Smooth muscle cell of trachea (primary cell): ENCODE measurements at places on chromosomes 2 and 18. TPM values are rescaled to one million over a fixed set of nuclear protein-coding genes. Genes with fewer than 3 reads are reported as not detected.

Gene SP3
- 108 and 122 TPM in 2 replicates for total RNA-seq

Gene TMEM17
- total RNA-seq = 2.0 and 2.8 TPM in 2 replicates

Gene FNDC4
- total RNA-seq = 21.7 and 34.7 TPM in 2 replicates

Gene GALNT3
- total RNA-seq = 0.33 and 0.58 TPM in 2 replicates

Gene SLC9A2
- under 0.01 TPM in 2 replicates for total RNA-seq

Gene SKA1
- 1.5 and 15.6 TPM in 2 replicates for total RNA-seq

Gene CDKL4
- 1.2 and 1.3 TPM in 2 replicates for total RNA-seq

Gene SCRN3
- 28.3 and 42.9 TPM in 2 replicates for total RNA-seq

Gene SLC16A14
- 2.0 and 2.6 TPM in 2 replicates for total RNA-seq

Gene TFCP2L1
- total RNA-seq = under 0.01 TPM in 1 of 2 replicates, not detected in the other

Gene GPC1
- total RNA-seq = 143 and 371 TPM in 2 replicates

Gene GAL3ST2
- total RNA-seq = 0.15 TPM in 1 of 2 replicates, not detected in the other

Gene SERPINB3
- not detected in 2 replicates for total RNA-seq

Gene RAX
- not detected in 2 replicates for total RNA-seq

Gene NCKAP5
- total RNA-seq = 1.8 and 3.5 TPM in 2 replicates

Gene MDH1B
- total RNA-seq = 0.99 and 1.2 TPM in 2 replicates

Gene RPRM
- 0.15 TPM in 1 of 2 replicates, not detected in the other for total RNA-seq

Gene FIGN
- total RNA-seq = 1.2 and 2.3 TPM in 2 replicates

Gene SLC9A4
- total RNA-seq = not detected in 2 replicates

Gene KANSL1L
- total RNA-seq = 19.4 and 27.3 TPM in 2 replicates

Gene MSH6
- 39.5 and 42.8 TPM in 2 replicates for total RNA-seq

Gene TNS1
- total RNA-seq = 114 and 121 TPM in 2 replicates

Gene TTC31
- 11.6 and 19.6 TPM in 2 replicates for total RNA-seq

Gene CROCC2
- 0.50 and 1.0 TPM in 2 replicates for total RNA-seq

Gene BMP10
- not detected in 2 replicates for total RNA-seq

Gene DPP4
- total RNA-seq = 81.4 and 163 TPM in 2 replicates

Gene VWA3B
- 0.17 TPM in 1 of 2 replicates, not detected in the other for total RNA-seq

Gene WNT6
- not detected in 2 replicates for total RNA-seq

Gene PTH2R
- total RNA-seq = not detected in 2 replicates

Gene ZSWIM2
- under 0.01 TPM in 1 of 2 replicates, not detected in the other for total RNA-seq
